ENCODE measurements at places on chromosomes 2 and 18. TPM values are rescaled to one million over a fixed set of nuclear protein-coding genes. Genes with fewer than 3 reads are reported as not detected.

DNA sequence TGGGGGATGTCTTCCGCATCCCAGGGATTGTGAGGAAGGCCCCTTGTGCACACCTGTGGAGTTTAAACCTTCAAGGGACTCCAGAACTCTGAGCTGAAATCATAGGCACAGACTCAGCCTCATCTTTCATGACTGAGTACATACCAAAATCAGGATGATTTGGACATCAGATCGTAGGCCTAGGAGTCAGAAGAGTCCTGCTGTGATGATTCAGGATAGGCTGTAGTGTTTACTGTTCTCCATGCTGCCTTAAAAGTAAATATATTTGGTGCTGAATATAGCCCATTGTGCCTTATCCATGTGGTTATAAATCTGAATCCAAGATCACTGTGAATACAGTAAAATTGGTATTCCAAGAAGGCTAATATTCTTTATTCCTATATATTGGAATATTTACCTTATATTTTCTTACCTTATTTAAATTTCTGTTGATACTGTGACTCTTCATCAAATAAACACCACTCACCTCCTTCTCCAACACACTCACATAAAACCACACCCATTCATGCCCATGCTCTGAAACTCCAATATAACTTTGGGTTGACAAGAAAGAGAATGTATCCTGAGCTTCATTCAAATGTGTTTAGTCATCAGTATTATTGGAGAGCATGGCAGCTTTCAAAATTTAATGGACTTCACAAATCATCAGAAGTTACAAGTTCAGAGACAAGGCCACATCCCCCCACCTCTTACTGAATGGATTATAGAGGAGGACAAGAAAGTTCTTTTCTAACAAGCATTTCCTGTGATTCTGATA lies 561.4 kb upstream of the LINC00305 start:
- no peak for DNase-seq

NCK2 gene
- 36.5 TPM for total RNA-seq

DNA sequence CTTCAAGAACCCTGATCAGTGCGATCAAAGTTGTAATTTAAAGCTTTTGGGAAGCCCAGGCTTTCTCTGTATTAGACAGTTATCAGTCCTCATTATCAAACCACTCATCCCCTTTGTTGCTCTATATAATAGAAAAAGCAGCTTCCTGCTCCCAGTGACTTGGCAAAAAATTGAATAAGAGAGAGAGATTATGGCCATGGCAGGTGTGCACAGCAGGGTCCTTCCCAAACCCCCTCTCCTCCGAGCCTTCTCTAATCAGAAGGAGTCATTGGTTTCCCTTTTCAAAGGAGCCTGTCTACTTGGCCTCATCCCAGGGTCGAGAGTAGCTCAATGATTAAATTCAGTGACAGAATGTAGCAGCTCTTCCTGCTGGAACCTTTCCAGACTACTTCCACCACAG lies 81.5 kb downstream of the SEMA4F start:
- no peak for DNase-seq

- DNase-seq, result peak; percentile 59
Observed at GRCh38 chr18:13558124-13558523, 168.2 kb downstream of the FAM210A start.

DNA sequence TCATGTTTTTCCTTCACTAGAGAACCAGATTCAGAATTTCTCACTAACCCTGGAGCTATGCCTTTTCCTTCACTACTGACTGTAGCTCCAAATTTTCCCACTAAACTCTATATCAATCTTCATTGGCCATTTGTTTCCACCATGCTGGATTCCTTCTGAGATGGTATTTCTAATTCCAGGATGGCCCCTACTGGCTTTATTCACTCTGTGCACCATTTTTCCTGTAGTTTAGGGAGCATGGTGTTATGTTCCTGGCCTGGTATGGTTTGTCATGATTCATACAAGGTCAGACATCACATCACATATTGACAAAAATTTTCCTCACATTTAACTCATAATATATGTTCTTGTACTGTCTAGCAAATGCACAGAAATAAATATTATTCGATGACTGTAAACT lies 229.2 kb upstream of the TFPI start:
- no peak for DNase-seq
